Retina (tissue), 1 donor: ENCODE measurements at places on chromosomes 4 and X.

GRCh38 chr4:87843936-87844335 lies 11.2 kb downstream of the MEPE start:
- no peak for DNase-seq

GRCh38 chr4:144582105-144582850 lies 63.7 kb upstream of the HHIP start:
- DNase-seq = no peak

DNA sequence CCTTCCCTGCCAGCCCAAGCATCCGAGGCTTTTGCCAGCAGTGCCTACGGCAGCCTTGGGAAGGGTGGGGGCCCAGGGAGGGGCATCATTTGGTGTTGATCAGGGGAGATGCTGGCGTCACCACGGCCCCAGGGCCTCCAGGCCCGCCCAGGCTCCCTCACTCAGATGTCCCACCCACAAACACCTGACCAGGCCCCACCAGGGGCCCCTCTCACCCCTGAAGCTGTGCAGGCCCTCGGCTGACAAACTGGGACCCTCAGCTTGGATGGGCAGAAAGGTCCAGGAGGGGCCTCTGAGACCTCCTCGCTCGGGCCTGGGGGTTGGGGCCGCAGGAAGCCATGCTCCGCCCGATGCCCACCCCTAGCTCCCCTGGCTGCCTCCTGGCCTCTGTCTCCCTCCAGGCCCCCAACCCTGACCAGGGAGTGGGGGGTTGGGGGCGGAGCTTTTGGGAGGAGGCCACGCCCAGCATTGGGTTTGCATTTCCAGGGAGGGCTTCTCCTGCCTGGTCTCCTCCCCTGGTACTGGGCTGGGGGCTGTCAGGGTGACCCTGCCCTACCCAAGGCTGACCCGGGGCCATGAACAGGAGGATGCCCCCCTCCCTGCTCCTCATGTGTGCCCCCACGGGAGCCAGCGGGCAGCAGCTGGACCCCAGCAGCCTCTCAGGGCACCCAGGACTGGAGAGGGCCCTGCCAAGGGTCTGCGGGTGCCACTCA lies 33.4 kb upstream of the SPON2 start:
- DNase-seq = no peak

GRCh38 chrX:72349190-72349589 lies 43.5 kb upstream of the CITED1 start:
- DNase-seq = no peak

GRCh38 chr4:67565284-67565683 lies 6.8 kb downstream of the STAP1 start:
- DNase-seq = no peak

GRCh38 chr4:15779306-15779705 lies 1.2 kb downstream of the CD38 start:
- DNase-seq = peak; percentile 64

GRCh38 chr4:162891788-162892707 lies 274.6 kb downstream of the NAF1 start:
- DNase-seq = no peak

GRCh38 chr4:6912441-6912840 lies 2.8 kb downstream of the TBC1D14 start:
- no peak for DNase-seq

DNA sequence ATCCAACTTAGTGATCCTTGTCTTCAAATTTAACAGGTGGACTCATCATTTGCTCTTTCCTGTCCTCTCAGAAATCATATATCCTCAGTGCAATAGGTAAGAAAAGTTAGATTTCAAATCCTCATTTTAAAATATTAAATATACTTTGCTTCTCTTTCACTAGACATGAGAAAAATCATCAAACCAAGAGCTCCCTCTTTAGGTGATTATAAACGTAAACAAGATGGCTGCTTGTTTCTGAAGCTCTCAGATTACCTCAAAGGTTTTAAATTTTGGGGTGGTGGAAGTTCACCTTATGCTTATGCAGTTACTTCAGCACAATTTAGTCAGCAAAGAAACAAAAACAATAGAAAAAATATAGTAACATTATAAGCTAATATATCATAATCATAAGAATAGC lies 27.3 kb downstream of the CSN3 start:
- no peak for DNase-seq

GRCh38 chr4:37889849-37890800 lies 759 bp upstream of the TBC1D1 start:
- peak; percentile 75 for DNase-seq

DNA sequence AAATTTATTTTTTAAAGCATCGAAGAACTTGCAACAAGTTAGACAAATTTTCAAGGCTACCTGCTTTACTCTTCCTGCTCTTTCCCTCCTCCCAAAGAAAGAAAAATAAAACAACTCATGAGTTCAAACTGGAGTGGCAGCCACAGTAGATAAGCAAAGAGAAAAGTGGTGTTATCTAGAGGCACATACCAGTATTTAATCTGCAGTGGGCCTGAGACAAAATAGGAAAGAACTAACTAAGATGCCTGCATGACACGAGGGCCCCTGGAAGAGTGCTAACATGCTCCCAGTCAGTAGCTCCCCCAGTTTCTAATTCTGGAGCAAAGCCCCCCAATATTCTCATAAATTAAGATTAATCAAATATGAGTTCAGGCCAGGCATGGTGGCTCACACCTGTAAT lies 7.9 kb downstream of the ARL9 start:
- no peak for DNase-seq

GRCh38 chrX:15856636-15857035 lies 2.0 kb upstream of the AP1S2 start:
- no peak for DNase-seq

DNA sequence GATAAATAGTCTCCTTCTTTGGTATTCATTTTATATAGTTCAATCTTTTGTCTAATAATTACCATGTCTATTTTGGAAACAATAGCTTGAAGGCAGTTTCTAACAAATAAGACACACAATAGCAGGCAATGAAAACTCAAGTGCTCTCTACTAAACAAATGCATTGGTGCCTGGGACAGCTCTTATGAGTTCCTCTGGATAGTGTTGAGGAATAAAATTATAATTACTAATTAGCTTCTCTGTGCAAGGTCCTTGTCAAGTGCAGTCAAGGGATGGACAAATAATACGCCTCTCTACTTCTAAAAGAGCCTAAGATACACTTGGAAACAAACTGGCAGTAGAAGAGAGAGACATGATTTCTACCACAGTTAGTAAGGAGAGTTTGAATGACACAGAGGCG lies 229.0 kb upstream of the GLRA2 start:
- no peak for DNase-seq

DNA sequence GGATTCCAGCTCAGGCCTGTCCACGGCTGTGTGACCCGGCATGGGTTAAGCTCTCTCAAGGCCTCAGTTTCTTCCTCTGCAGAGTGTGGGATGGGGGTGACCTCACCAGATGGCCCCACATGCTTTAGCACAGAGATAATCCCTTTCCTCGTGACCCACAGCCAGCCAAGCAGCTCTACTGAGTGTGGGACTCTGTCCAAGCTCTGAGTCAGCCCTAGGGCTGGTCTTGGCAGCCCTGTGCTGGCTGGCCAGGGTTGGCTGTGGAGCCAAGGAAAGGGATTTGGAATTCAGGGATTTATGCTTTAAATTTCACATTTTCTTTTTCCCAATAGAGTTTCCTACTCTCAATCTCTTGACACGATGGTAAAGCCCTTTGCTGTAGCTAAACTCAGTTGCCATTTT lies 19.7 kb upstream of the SPON2 start:
- DNase-seq = no peak

GRCh38 chr4:106996490-106996889 lies 39.6 kb downstream of the DKK2 start:
- no peak for DNase-seq

GRCh38 chrX:102339312-102340298 lies 92.6 kb downstream of the NXF2 start:
- DNase-seq = no peak

GRCh38 chr4:169089004-169089403 lies 78.9 kb upstream of the CBR4 start:
- DNase-seq = no peak

DNA sequence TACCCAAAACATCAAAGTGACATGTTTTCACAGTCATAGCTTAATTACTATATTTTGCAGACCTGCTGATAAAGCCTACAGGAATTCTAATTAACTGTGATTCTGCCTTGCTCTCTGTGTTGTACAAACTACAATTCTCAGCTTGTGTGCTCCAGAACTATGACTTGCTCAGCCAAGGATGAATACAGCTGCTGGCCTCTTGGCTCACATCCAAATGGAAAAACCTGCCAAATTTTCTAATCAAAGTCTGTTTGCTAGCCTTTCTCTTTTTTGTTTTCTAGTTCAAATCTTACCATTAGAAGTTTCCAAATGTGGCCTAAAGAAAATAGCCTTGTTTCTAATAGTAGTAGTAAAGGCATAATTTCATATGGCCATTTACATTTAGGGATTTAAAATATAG lies 1176.8 kb downstream of the FAM133A start:
- no peak for DNase-seq

DNA sequence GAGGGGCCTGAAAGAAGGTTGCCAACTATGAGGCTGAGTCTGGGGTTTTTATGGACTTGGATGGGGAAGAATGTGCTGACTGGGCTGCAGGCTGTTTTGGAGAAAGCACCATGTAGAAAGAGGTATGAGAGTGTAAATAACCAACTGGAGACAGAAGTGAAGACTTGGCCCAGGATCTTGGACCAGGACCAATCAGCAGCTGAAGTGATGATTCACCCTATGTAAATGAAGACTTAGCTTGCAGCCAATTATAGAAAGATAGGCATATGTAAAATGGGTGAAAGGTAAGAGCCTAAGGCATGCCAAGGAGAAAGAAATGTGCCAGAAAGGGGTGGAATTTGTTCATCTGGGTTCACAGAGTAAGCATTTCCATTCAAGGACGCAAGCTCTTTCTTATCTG lies 856.7 kb upstream of the PRKX start:
- no peak for DNase-seq

DNA sequence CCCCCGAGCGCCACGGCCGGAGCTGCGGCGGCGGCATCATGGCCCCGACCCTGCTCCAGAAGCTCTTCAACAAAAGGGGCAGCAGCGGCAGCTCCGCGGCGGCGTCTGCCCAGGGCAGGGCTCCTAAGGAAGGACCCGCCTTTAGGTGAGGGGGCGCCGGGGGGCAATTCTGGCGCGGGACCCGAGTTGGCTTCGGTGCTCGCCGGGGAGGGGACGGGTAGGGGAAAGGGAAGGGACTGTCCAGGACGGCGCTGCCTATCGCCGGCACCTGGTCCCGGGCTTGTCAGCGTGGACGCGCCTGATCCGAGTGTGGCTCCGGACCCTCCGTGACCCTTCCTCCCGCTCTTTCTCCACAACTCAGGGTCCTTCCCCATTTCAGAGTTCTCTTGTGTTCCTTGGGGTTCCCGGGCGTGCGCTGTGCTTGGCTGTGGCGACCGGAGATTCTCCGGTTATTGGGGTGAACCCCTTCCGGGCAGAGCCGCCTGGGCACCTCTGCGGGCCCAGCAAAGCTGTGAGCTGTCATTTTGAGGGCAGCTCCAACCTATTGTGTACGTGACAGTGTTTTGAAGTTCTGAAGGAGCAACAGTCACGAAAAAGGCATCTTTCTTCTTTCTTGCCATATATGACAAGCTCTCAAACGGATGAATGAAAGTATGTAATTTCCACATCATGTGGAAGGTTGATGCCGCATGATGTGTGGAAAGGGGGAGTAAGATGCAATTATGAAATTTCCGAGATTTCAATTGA lies 522 bp downstream of the FNIP2 start:
- DNase-seq = peak; percentile 87

DNA sequence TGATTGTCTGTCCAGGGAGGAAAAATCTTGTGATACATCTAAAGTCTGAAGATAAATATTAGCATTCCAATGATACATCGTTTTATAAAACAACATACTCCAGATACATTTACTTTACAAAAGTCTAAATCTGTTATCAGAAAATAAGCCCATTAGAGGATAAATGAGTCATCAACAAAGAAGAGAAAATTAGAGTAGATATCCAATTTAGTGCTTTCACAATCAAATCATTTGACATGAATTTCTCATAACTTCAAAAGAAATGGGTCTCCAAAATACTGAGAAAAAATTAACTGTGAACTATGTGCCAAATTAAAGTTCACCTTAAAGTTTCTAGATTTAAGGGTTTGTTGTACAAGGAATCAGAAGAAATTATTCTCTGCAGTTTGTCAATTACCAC lies 213.8 kb downstream of the ANK2 start:
- DNase-seq = no peak

DNA sequence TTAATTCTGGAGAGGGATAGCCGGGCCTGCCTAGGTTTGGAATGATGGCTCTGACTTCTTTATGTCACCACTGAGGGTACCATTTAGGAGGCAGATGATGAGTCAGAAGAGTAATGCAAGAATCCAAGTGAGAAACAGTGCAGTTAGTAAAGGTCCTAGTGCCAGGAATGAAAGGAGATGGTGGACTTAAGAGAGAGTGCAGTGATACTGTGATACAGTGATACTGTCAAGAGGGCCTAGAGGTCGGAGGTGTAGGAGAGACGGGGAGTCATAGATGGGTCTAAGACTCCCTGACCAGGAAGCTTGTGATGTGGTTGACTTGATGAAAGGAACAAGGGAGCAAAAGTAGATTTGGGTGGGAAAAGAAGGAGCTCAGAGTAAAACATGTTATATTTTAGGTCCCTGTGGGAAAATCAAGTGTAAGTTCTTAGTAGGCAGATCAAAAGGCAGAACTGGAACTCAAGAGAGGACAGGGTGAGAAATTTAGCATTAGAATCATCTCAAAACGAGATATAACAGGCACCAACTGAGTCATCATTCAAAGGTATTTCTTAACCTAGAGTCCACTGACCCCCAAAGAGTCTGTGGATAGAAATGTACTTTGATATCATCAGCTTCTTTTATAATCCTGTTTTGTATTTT lies 85.0 kb downstream of the NFKB1 start:
- DNase-seq = no peak

DNA sequence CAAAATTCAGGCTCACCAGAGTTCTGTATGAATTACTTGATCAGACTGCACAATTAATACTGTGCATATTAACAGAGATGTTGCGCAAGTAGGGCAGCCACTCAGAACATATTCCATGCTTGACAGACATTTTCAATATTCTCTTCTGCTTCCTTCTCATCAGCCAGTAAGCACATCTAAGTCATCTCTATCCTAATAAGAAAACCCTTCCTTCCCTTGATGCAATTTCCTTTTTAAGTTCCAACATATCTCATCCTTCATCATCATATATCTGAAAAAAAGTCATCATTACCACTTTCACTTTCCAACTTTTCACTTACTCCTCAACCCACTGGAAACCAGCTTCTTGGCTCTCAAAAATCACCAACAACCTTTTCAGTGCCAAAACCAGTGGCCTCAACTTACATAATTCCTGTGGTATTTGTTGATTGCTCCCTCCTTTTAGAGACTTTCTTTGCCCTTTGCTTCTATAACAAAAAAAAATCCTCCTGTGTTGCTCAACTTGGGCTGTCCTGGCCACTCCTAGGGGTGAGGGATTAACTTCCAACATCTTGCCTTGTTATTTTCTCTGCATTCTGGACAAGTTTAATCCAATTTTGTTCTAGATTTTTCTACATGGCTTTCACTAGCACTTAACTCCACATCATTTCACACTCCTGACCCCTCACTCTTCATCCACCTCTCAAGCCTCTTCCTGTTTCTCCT lies 14.1 kb downstream of the MBNL3 start:
- DNase-seq = no peak

DNA sequence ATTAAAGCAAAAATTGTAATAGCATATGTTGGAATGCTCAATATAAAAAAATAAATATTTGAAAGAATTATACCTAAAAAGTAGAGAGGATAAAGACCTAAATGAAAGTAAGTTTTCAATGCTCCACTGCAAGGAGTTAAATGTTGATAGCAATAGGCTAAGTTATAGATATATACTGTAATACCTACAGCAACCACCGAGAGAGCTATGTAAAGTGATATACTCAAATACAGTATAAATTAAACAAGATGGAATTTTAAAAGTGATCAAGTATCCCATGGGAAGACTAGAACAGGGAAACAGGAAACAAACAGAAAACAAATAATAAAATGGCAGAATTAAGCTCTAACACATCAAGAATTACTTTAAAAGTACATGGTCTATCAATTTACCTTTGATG lies 73.9 kb downstream of the CASP3 start:
- DNase-seq = no peak
